ENCODE measurements at places on chromosomes 13 and 19.

DNA sequence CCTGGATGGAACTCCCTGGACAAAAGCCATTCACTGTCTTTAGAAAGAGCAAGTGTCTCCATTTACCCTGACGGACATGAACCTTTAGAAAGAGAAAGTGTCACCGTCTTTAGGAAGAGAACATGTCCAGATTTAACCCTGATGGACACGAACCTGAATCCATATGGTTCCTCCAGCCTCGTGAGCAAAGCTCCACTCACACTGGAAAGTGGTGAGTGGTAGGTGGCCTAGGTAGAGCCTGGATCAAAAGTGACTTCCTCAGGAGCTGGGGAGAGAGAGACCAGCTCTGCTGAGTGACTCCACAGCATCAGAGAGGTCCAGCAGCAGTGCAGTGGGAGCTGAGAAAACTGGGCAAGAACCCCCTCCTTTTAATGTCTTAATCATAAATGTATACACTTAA lies 59.8 kb upstream of the IRS2 start:
- DNase-seq, result no peak

DNA sequence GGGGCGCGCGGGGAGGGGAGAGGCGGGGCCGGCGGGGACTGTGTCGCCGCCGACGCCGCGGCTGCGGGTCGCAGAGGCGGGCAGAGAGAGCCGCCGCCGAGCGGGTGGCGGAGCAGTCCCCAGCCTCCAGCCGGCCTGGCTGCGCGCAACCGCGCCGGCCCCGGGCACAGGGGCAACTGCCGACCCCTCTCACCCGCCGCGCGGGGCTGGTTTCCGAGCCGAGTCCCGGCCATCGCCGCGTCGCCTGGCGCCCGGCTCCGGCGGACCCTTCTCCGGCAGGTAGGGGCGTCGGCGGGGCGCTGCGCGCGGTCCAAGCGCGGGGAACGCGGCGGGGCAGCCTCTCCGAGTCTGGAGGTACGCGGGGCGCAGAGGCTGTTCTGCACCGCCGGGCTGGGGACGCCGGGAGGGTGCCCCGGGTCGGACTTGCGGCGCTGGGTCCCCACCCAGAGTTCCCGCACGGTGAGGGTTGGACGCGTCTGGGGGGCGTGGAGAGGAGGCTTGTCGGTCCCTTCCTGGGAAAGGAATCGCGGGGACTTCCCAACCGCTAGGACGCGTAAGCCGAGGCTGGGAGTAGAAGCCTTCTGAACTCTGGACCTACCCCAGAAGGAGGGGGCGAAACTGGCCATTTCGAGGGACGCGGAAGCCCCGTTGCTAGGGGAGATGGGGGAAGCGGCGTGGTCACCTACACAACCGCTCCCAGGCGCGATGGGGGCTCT lies 133.6 kb upstream of the MYO16 start:
- no peak for DNase-seq

- no peak for DNase-seq
Measured at GRCh38 chr19:18768997-18769891, 21.9 kb downstream of the COMP start.

DNA sequence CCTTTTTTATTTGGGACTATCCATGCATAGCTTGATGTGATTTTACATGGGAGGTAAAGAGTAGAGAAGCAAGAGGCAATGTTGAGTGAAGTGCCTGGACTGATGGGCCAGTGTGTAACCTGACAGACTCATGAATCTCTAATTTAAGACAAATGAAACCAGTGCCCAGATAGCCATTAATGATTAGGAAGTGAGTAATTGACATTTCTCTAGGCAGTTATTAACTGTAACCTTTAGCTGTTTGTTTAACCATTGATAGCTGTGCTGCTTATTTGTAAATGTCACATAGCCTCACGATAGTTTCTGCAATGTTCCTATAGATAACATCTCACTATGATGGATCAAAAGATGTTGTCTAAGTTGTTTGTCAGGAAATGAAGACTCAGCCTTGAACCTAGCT lies 1047.5 kb upstream of the SPRY2 start:
- no peak for DNase-seq

DNA sequence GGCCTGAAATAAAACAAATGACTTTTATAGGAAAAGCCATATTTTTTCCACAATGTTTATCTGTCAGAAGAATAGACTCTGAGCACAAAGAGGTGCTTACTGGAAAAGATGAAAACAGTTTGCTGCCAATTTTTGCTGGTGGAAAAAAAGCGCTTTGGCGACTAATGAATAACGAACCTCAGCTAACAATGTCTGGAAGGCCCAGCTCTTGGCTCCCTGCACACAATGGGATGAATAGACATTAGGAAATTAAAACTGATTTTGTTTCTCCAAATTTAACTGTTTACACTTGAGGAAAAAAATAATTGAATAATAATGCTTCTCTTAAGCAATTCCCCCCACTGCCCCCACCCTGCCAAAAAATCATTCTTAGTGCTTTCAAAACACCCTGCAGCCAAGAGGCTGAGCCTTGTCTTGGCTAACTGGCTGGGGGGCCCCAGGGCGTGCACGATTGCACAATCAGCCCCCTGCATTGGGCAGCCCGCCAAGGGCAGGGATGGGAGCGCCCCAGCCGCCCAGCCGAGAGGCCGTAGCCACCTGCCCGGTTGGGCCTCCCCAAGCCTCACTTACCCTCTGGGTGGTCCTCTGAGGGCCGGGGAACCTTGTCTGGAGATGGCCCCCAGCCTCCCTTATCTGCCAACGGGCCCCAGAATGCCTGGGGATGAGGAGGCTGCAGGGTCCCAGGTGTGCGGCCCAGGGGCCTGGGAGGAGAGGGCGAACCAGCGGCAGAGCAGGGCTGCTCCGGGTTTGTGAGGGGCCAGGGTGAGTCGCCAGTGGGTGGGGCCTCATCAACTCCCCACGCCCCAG lies 16.8 kb downstream of the CEBPG start:
- peak; percentile 62 for DNase-seq

DNA sequence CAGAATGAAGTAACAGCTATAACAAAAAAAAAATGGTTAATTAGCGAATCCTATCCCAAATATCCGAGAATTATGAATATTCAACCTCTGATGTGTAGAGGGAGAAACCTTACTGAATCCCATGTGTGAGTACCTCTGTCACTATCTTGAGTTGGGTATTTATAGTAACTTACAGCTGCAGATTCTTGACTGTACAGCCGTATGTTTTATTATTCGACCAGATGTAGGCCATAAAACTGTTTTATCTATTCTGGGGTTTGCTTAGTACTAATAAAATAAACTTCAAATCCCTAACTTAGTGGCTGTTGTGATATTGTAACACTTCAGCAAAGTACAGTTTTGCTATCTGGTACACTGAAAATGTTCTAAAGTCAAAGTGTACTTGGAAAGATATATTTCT lies 120.0 kb downstream of the EFNB2 start:
- no peak for DNase-seq

- no peak for DNase-seq
Measured at GRCh38 chr13:99331881-99332293, 24.7 kb upstream of the GPR183 start.

DNA sequence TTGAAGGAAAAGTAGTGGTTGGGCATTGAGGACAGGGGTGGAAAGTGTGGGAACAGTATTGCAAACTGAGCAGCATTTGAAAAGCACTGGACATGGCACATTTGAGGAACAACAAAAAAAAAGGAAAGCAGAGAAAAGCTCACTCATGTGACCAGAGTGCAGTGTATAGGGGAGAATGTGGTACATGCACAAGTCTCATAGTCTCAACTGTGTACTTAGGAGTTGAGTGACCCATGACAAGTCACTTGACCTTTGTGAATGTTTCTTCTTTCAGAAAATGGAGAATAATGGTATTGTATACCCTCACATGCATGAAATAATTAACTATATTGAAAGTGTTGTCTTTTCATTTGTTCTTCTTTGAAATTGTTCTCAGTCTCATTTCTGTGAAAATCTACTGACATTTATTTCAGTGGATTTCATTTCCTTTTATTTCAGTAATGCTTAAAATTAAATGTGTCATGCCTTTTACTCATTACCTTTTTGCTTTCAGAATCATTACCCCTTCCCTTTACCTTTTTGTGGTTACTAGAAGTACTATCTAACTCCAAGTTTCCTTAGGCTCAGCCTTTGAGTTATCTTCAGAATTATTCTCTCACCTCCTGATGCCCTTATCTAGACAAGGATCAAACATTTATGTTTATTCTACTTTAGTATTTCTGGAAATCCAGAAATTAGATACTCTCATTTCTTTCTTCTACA lies 79.1 kb upstream of the MLNR start:
- DNase-seq, result no peak

DNA sequence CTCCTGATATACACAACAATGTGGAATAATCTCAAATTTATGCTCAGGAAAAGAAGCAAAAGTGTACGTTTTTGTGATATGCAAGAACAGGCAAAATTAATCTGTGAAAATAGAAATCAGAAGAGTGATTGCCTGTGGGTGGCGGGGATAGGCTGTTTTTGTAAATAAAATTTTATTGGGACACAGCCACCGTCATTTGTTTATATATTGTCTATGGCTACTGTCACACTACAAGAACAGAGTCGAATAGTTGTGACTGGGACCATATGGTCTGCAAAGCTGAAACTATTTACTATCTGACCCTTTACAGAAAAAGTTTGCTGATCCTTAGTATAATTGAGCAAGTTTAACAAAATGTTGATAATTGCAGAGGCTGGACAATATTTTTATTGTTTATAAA lies 269.5 kb upstream of the HTR2A start:
- DNase-seq, result no peak

DNA sequence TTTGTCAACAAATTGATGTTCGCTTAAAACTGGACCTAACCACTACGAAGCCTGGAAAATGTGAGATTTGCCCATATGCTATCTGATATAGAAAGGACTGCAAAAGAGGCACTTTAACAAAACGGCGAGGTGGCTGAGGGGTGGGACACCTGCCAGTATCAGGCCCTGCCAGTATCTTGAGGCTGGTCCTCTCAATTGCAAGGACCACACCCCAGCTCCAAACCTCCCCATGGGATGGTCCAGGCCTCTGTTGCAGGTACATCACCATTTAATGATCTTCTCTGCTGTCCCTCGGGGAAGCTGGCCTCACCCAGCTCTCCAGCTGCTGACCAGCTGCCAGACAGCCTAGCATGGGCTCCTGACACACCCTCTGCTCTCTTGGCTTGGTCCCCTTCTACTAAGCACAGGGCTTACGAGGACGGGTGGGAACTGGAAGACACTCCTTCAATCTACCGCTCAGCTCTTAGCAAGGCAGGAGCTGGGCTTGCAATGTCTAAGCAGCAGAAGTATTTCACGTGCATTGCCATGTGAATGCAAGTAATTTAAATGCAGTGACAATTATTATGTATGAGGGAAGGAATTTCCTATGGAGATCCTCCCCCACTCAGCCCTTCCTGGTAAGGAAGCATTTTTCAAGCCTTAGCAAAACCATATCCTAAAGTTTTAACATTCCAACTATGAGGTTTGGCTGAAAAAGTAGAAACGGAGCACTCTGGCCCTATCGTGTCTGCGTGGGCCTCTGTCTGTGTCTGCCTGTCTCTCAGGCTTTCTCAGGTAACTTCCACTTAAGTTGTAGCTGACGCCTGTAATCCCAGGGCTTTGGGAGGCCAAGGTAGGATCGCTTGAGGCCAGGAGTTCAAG lies 63.9 kb downstream of the LATS2 start:
- no peak for DNase-seq

DNA sequence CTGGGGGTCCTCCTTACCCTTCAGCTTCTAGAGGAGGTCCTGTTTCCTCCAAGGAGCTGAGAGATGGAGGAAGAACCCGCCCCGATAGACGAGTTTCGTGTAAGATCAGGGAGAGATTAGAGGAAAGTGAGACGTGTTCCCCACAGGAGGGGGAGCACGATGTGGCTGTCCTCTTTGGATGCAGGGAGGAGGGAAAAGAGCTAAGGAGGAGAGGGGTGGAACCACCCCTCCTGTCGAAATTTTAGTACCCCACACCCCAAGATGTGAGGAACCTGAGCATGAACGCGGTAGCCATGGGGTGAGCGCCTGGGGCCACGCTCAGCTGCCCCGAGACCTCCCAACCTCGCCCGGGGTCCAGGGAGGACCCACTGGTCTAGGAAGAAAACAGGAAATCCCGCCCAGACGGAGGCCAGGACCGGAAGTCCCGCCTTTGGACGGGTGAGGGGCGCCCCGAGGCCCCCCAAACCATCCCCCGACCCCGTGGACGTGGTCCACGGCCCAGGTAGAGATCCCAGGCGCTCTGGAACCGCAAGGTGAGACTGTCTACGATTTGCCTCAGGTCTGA lies 1.2 kb downstream of the AKT1S1 start:
- DNase-seq, result peak; percentile 57

DNA sequence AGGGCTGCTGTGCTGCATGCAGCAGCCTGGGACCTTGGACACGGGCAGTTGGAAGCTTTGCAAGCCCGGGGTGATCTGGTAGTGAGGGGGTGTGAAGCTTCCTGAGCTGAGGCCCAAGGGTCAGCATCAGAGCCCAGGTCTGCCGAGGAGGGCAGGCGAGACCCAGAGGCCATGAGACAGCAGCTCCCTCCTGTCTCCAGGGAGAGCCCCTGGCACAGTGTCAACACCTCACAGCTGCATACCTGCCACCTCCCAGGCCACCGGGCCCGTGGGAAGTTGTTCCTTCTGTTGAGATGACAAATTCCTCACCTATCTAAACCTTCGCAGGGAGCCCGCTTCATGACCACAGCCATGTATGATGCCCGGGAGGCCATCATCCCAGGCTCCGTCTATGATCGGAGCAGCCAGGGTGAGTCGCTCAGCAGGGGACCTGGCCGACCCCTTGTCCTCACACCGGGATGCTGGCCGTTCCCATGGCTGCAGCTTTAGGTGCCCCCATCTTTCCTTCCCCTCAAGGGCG lies 32.1 kb downstream of the CERS1 start:
- no peak for DNase-seq

DNA sequence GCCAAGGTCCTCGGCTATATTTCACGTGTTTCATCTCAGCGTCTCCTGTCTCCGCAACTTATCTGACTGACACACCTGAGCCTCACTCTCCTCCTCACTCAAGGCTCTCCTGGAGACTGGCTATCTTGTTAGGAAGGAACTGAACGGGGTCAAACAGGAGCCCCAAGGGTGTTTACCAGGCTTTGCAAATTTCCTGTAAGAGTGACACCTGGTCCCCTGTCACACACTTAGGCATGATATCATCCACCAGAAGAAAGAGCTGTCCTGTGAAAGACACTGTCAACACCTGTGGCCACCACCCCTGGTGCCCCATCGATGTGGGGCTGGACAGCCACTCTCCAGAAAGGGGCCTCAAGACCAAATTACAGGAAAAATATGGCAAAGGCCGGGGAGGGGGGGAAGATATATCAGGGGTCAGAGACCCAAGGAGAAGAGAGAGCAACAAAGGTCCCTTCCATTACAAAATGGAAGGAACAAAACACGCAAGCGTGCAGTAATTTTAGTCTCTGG lies 2.9 kb downstream of the CD70 start:
- no peak for DNase-seq

- DNase-seq, result no peak
Measured at GRCh38 chr13:43058318-43058674, 34.9 kb downstream of the DNAJC15 start.

DNA sequence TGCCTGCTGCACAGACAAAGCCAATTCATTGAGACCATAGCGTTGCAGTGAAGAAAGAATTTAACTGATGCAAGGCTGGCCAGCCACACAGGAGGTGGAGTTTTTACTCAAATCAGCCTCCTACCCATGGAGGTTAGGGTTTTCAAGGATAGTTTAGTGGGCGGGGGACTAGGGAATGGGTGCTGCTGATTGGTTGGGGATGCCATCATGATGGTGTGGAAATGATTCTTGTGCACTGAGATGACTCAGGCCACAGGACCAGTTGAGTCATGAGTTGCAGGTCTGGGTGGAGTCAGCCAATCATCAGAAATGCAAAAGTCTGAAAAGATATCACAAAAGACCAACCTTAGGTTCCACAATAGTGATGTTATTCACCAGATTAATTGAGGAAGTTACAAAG lies 359.6 kb downstream of the FOXO1 start:
- DNase-seq, result no peak

All from prostate gland (tissue), 2 donors.